Naive B cell (primary cell): ENCODE measurements at places on chromosomes 6 and 20.

DNA sequence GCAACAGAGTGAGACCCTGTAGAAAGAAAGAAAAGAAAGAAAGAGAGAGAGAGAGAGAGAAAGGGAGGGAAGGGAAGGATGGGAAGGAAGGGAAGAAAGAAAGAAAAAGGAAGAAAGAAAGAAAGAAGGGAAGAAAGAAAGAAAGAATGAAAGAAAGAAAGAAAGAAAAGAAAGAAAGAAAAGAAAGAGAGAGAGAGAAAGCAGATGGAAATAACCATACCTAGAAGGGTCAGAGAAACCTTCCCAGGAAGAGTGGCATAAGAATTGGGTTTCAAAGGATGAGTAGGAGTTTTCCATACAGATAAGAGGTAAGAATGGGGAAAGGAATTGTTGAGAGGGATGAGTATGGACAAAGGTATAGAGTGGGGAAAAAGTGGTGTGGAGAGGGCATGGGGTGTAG, 54.6 kb upstream of the SLC32A1 start:
- no peak for DNase-seq

DNA sequence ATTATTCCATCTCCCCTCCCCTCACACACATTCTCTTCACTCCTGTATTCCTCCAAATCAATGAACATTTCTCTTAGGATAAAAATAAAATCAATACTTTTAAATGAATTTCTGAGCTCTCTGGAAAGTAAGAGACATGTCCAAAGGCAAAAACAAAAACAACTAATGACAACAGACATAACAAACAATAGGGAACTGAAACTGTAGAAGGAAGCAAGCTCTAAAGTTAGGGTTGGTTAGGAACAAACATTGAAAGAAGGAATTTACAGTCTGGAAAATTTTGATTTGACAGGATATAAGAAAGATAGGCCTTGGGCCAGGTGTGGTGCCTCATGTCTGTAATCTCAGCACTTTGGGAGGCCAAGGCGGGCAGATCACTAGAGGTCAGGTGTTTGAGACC, 17.5 kb upstream of the MYCT1 start:
- DNase-seq: no peak

- DNase-seq: no peak
Measured at GRCh38 chr6:132695773-132696172, 18.1 kb downstream of the VNN1 start.

- DNase-seq: no peak
Measured at GRCh38 chr6:63897459-63897858, 261.9 kb downstream of the PHF3 start.

DNA sequence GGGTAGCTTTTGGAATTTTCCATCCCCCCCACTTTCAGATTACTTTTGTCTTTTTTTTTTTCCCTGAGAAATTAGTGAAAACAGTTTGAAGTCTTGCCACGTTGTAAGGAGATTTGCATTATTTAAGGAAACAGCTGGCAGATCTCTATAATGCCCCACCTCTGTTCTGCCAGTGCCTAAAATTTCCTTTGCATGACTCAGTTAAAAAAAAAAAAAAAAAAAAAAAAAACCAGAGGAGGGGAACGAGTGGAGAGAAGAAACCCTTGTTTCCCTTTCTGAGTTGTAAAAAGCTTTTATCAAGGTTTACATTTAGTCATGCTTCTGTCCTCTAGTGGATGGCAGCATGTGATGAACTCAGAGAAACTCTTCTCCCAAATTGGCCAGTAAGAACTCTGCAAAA, 33.5 kb downstream of the CARMIL1 start:
- no peak for DNase-seq

DNA sequence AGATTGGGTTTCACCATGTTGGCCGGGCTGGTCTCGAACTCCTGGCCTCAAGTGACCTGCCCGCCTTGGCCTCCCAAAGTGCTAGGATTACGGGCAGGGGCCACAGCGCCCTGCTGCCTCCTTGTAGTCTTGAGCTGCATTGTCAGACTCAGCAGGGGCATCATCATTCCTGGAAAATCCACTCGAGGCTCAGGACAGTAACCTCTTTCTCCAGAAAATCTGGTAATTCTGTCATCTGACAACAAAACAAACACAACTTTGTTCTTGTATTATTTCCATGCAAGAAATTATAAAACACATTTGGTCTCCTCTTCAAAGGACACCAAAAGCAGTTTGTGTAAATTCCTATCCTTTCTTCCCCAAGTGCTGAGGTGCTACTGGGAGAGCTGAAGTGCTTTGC, 137.2 kb upstream of the INSM1 start:
- DNase-seq: no peak

DNA sequence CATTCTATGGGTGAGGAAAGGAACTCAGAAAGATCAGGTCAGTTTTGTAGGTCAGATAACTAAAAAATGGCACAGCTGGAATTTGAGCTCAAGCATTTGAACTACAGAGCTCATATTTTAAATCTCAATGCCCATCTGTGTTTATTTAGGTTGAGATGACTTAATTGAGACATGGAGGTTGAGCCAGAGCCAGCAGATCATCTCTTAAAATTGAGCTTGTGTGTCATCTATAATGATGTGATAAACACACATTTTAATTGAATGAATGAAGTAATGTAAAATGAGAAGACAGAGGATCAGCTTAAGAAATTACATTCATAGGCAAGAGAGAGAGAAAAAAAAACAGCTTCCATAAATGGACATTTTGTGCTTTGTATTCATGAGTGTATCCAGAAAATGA, 3.7 kb downstream of the MANEA start:
- no peak for DNase-seq

GRCh38 chr6:53220605-53221004, 72.0 kb upstream of the GCM1 start:
- DNase-seq: no peak

DNA sequence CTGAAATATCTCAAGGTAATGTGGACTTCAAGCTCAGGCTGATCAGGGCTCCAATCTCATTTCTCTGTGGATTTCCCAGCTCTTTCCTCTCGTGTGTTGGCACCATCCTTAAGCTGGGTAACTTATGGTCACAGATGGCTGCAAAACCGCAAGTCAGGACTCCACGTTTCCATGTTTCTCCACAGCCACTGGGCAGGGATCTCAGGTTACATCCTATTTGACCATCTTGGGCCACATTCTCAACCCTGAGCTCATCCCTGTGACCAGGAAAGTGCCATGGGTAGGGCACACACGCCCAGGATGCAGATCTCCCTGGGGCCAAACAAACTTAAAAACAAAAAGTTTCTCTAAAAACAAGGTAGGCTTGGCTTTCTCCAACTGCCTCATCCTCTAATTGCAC, 15.4 kb downstream of the RPS6KA2 start:
- DNase-seq: no peak

DNA sequence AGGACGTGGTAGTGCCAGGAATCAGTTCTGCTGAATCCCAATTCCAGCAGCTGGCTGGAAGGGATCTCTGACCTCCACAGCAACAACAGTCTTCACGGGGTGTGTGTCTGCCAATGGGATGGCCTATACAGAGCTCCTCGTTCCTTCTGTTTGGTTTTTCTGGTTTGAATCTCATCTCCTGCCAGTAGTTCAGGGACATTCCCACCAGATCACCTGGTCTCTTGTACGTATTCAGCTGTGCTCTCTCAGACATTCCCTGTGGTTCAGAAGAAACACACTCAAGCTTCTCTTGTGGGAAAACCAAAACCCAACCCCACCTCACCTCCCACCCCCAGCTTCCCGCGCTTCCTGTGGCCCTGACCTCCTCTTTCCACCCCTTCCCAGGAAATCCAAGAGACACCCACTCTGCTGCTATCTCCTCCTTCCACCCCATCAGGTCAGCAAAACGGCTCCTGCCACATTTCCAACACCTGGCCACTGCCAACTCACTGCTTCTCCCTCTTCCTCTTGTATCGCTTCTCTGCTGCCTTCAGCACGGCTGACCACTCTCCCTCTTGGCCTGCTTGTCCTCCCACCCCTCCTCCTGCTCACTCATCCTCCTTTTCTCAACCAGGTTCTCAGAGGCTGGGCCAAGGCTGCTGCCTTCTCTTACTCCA, 63.3 kb upstream of the PTGIS start:
- no peak for DNase-seq

DNA sequence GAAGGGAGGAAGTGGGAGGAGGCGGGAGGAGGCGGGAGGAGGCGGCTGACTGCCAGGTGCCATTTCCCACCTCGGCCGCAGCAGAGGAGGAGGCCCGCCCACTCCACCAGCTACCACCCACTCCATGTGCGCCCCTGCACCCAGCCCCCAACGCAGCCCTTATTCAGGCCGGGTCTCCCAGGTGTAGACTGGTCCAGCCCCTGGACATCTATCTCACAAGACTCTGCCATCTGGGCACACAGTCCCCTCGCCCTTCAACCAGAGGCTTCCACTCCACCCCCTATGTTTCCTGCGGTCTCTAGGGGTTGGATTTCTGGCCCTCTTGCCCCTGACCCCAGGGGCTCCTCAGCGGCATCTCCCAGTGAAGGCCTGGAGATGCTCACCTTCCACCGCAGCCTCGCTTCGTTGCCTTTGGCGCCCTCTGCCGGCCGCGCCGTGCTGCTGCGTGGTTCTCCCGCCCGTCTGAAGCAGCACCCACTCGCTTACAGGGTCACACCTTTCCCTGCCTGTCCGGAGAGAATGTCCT, 32.6 kb upstream of the FAM83D start:
- peak; percentile 73 for DNase-seq

DNA sequence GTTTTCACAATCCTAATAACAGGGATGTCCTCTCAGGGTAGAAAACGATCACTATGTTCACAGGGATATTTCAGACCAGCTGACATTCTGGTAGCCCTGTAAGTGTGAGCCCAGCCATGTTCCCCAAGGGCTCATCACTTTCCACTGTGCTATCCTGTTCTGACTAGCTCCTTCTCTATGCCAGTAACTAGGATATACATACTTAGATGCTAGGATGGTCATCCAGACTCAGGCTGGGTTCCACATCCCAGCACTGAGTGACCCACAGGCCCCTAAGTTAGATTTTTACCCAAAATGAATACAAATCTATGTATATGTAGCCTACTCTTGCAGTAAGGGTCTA, 83.0 kb downstream of the CD164 start:
- no peak for DNase-seq

DNA sequence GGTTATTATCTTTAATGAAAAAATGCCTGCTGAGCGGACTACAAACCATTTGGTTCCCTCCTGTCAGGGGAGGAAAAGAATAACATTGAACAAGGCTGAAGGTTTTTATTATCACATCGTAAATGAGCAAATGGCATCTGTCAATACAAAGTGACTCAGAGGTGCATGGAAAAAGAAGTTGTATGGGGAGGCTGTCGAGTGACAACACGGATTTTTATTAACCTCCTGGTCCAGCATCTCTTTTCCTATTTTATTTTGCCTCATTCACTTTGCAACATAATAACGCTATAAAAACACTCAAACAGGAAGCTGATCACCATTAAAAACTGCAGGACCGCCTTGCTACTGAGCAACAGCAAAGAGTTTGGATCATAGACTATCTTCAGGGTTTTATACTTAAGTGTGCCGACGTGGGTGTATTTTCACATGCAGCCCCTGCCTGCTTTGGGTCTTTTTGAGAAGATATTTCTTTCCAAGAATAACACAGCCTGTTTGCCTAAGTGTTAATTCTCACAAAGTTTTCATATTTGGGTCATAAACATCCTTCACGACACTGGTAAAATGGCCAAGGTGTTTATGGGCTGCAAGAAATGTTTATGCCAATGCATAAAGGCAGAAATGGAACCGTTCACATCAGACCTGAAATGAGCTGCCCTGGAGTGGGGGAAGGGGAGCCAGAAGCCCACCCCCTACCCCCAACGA, 132.1 kb upstream of the SALL4 start:
- DNase-seq: no peak

GRCh38 chr20:24796236-24796635, 152.8 kb upstream of the CST7 start:
- no peak for DNase-seq

GRCh38 chr6:24996269-24996836, 60.6 kb upstream of the RIPOR2 start:
- DNase-seq: no peak

- no peak for DNase-seq
Measured at GRCh38 chr6:17493286-17493685, 99.9 kb downstream of the CAP2 start.

- no peak for DNase-seq
Measured at GRCh38 chr20:39654171-39654570, 692.0 kb downstream of the DHX35 start.

DNA sequence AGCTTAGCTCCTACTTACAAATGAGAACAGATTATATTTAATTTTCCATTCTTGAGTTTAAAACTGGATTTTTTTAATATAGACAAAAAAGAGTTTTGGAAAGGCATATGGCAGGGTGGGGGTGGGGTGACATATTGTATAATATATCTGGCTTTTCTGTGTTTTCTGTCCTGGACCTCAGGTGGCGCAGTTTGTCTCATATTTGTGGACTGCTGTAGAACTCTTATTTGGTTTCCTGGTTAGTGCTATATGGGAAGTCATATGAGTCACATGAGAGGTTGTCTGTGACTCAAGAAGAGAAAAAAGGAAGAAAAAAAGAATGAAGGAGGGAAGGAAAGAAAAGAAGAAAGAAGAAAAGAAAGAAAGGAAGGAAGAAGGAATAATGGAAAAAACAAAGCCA, 131.8 kb downstream of the CLVS2 start:
- DNase-seq: no peak

DNA sequence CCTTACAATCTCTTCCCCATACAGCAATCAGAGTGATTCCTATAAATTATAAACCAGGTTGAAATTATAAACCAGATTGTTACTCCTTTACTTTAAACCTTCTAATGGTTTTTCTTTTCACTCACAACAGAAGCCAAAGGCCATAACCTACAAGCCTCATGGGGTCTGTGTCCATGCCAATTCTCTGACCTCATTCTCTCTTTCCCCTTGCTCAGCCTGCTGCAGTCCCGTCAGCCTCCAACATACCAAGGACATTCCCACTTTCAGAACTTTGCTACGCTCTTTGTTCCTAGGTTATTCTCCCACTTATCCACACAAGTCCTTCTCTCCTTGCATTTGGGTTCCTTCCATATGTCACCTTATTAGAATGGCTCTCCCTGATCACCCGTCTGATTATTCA, 277.9 kb upstream of the TCF21 start:
- no peak for DNase-seq

GRCh38 chr6:144955392-144955791, 670.3 kb downstream of the UTRN start:
- no peak for DNase-seq

GRCh38 chr6:35367646-35368037, 25.3 kb downstream of the PPARD start:
- DNase-seq: no peak

DNA sequence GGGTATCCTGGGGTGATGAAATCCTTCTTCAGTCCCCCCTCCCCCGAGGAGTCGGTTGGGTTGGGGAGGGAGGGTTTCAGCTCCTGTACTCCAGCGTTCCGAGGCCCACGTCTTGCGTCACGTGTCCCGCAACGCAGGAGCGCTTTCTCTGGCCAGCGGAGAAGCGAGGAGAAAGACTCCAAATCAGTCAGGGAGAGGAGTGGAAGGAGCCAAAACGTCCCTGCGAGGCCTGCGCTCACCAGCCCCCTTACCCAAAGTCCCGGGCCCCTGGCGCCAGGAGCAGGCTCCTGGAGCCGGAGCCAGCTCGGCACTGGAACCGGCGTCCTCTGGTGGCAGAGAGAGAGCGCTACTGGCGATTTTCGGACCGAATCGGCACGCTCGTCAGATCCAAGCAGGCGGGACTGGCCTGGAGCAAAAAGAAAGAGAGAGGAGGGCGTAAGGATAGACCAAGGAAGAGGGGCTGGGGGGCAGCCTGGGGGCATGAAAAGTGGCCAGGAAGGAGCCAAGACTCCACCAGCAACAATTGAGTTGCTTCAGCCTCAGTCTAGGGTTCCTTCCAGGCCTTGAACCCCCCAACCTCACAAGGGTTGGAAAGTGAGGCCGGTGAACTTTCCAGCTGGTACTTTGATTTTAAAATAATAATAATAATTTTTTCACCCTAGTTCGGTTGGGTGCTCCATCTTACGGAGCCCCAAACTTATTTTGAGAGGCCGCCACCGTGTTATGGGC, at the start of gene GNAS:
Gene GNAS, plus strand, starts transcription at position 174 of the 729 bp plus-strand sequence.
- no peak for DNase-seq
